ENCODE measurements at places on chromosomes 1 and 21.

DNA sequence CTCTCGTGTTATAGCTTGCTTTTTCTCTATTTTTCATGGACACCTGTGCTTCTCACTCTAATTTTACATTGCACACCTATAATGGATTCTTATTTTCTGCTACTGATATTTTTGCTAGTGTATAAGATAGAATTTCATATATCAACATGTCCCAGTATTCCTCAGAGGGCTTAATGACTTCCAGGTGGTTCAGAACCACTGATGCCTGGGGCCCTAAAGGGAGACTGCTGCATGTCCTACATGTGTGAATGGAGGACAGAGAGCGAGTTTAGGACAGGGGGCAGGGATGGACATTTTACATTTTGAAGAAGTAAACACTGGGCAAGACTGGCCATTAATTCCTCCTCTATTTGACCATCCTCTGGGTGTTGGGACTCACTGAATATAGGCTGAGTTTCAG, 100.6 kb downstream of the DISC1 start:
- DNase-seq, result no peak

DNA sequence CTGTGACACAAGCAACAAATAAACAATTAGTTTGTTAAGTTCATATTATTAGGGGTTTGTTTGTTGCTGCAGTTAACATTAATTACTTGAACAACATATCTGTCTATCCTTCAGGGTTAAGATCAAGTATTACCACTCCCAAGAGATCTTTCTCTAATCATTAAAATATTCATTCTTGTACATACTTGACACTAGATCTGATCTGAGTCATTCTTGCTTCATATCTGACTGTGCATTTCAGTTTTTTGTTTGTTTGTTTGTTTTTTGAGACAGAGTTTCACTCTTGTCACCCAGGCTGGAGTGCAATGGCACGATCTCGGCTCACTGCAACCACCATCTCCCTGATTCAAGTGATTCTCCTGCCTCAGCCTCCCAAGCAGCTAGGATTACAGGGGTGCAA, 613.3 kb upstream of the PLXNA2 start:
- no peak for DNase-seq

- DNase-seq, result no peak
Measured at GRCh38 chr1:163650624-163651023, 328.9 kb downstream of the NUF2 start.

DNA sequence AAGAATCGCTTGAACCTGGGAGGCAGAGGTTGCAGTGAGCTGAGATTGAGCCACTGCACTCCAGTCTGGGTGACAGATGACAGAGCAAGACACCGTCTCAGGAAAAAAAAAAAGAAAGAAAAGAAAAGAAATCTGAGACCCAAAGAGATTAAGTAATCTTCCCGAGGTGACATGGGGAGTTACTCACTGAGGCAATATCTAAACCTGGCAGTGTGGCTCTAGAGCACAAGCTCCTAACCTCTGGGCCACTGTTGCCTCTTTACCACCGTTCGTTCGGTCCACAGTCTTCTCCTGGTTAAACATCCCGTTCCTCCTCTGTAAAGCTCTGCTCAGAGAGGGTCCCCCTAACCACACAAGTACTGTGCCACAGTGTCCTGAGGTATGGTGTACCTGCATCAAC, 1.5 kb downstream of the HMGCL start:
- no peak for DNase-seq

GRCh38 chr1:172778456-172779455, 119.9 kb downstream of the FASLG start:
- DNase-seq, result no peak

Measured in brain microvascular endothelial cell (primary cell).